Fibroblast of skin of right quadriceps (primary cell): ENCODE measurements at places on chromosomes 12 and 14.

- DNase-seq = no peak
Observed at GRCh38 chr14:102043251-102044025, 43.4 kb downstream of the HSP90AA1 start.

GRCh38 chr14:25588751-25589150, 538.8 kb upstream of the STXBP6 start:
- no peak for DNase-seq

DNA sequence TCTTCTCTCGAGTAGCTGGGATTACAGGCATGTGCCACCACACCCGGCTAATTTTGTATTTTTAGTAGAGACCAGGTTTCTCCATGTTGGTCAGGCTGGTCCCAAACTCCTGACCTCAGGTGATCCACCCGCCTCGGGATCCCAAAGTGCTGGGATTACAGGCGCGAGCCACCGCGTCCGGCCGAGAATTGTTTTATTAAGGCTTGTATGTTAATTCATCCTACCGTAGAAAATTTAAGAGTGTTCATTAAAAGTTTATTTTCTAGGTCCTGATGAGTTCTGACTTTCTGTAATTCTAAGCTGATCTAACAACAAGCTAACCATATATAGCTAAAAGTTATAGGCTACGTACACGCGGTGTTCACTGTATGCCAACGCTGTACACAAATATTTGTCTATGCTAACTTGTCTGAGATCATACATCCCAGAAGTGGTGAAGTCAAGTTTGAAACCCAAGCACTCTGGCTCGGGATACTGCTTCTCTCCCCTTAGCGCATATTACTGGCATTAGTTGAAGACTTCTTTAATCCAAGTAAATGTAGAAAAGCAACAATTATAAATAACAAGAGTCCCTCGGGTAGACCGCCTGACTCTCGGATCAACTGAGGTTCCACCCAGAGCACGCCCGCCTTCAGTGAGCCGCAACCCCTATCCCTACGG, 570 bp upstream of the MRPS35 start:
- peak; percentile 65 for DNase-seq

GRCh38 chr12:100953677-100954076, 159.1 kb downstream of the ANO4 start:
- no peak for DNase-seq
